Stimulated activated CD8-positive, alpha-beta memory T cell treated with anti-CD3 and anti-CD28 coated beads, Interleukin-7, amount 100 ng/mL, for 1 hour (primary cell): ENCODE measurements at places on chromosomes 6 and 20.

DNA sequence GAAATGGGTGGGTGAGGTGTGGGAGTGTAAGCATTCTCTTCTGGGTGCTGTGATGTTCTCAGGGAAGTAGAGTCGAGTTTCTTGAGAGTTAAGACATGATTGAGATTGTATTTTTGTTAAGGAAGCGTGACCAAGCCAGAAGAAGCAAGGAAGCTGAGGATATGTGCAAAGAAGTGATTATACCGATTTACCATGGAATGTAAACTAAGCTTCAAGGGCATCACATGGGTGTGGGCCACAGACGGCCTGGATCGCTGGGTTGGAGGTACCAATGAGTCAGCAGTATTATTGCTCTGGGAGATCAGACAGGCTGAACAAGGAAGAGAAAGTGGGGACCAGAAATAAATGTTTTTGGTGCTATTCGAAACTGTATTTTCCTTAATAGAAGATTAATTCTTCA is 184.1 kb upstream of the GMDS start:
- no peak for DNase-seq

DNA sequence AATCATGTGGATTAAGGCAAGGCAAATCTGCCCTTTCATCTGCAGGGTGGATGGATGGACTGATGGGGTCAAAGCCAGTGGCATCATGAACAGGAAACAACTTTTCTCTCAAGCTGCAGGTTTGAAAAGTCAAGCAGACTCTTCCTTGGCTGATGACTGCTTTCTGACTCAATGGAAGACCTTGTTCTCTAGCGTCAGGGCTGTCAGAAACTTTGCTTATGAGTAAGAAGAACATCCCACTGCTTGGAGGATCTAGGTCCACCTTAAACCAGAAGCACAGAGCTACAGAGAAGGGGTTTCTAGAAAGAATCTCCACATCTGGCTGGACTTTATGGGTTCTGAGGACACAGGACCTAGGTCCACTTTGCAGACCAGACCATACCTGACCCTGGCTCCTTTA is 36.3 kb upstream of the CST5 start:
- no peak for DNase-seq

DNA sequence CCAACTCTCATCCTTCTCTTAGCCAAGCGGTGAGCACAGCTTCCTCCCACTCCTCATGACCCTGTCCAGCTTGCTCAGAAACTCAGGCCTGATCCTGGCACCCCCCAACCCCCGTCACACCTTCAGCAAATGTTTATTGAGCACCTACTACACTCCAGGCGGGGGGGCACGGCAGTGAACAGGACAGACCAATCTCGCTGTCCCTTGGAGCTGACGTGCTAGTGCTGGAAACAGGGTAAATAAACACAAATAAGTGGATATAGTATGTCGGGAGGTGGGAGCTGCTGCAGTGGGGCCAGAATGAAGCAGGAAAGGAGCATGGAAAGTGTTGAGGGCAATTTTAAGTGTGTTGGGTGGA is 7.4 kb upstream of the SPDEF start:
- no peak for DNase-seq

DNA sequence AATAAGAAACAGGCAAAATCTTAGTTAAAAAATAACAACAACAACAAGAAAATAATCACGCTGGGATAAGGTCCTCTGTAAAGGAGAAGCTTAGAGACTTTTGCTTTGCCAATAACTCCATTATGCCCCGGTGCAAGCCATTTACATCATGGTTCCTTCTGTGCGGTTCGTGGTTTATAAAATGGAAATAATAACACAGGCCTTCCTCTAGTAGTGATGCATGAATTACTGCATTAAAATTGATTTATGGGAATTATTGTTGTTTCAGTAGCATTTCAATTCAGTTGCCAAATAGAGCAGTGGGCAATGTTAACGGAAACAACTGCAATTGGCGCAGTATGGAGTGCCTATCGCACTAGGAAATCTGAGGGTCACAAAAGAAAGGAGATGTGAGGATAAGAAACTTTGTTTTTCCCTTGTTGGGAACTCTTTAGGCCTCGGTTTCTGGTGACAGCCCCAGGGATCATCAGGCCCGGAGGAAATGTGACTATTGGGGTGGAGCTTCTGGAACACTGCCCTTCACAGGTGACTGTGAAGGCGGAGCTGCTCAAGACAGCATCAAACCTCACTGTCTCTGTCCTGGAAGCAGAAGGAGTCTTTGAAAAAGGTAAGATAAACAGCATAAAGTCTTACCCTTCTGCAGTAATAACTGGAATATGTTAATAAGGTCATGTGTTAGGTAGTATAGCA is 1.1 kb downstream of the CD109 start:
- DNase-seq: no peak

DNA sequence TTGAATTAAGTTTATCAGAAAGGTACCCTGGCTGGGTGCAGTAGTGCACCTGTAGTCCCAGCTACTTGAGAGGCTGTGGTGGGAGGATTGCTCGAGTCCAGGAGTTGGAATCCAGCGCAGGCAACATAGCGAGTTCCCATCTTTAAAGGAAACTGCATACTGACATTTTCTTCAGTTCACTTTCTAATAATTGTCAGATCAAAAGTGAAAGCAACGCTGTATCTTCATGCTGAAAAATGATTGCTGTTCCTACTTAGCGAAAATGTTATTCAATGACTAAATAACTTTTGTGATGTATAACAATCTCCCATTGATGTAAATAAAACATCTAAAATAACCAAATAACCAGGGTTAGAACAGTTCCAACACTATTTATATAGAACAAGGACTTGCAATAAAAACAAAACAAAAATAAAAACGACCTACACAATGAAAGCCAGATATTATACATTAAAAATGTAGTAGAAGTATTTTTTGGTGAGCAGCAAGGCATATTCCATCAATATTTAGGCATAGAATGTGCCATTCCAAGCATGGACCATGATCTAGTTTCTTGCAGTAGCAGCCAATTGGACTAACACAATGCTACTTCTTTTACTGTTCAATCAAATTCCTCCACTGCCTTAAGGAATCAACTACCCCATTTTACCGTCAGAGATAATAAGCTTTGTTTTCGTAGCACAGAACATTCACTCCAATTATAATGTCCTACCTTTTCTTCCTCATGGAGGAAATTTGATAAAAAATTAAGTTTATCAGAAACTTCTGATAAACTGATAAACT is 1.5 kb downstream of the LATS1 start:
- no peak for DNase-seq

GRCh38 chr6:4447639-4448330 is 312.4 kb upstream of the ECI2 start:
- no peak for DNase-seq

GRCh38 chr6:35282472-35282871 is 15.1 kb upstream of the DEF6 start:
- no peak for DNase-seq

- DNase-seq: no peak
Observed at GRCh38 chr6:166778776-166779175, 151.7 kb upstream of the RPS6KA2 start.

DNA sequence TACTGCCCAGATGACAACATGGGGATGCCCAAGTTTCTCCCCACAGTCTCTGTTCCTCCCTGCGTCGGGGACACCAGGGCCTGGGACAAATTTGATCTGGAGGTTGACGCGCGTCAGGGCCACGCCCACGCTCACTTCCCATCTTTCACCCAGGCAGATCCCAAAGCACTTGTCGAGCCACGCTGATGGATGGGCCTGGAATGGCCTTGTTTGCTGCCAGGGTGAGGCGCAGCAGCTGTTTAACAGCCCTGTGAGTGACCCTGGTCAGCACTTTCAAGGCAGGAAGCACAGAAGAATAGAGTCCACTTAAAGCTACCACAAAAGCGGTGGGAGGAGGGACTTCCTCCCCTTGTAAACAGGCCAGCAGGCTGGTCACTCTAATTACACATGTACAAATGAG is 324.7 kb upstream of the JARID2 start:
- no peak for DNase-seq

GRCh38 chr20:38063911-38064530 is 30.5 kb downstream of the RPRD1B start:
- DNase-seq: no peak

- DNase-seq: no peak
Observed at GRCh38 chr6:14129575-14129974, 12.0 kb downstream of the CD83 start.

DNA sequence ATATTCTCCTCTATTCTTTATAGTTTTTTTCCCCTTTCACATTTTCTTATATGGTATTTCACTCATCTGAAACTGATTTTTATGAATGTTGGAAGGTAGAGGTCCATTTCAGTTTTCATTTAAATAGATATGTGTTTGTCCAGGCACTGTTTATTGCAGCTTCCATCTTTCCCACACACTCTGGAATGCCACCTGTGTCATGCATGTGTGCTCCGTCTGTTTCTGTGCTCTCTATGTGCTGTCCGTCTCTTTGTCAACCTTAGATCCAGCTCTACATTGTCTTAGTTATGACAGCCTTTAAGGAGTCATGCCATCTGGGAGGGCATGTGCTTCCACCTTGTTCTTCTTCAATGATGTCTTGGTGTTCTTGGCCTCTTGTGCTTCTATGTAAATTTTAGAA is 36.4 kb upstream of the RREB1 start:
- DNase-seq: no peak

DNA sequence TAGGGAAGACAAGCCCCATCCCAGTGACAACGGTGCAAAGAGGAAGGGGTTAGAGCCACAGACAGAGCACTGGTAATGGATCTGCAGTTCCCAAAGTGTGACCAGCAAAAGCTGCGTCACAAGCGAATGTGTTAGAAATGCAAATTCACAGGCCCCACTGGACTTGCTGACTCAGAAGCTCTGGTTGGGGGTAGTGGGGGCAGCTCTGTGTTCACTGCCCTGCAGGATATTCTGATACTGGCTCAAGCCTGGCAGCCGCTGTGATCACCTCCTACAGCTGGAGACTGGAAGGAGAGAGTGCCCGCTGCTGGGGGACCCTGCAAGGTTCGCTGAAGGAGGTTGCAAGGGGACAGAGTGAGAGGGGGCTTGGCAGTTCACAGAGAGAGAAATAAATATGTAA is 179.7 kb upstream of the CDH4 start:
- no peak for DNase-seq

- DNase-seq: no peak
Observed at GRCh38 chr20:24504331-24505285, 35.2 kb downstream of the SYNDIG1 start.

DNA sequence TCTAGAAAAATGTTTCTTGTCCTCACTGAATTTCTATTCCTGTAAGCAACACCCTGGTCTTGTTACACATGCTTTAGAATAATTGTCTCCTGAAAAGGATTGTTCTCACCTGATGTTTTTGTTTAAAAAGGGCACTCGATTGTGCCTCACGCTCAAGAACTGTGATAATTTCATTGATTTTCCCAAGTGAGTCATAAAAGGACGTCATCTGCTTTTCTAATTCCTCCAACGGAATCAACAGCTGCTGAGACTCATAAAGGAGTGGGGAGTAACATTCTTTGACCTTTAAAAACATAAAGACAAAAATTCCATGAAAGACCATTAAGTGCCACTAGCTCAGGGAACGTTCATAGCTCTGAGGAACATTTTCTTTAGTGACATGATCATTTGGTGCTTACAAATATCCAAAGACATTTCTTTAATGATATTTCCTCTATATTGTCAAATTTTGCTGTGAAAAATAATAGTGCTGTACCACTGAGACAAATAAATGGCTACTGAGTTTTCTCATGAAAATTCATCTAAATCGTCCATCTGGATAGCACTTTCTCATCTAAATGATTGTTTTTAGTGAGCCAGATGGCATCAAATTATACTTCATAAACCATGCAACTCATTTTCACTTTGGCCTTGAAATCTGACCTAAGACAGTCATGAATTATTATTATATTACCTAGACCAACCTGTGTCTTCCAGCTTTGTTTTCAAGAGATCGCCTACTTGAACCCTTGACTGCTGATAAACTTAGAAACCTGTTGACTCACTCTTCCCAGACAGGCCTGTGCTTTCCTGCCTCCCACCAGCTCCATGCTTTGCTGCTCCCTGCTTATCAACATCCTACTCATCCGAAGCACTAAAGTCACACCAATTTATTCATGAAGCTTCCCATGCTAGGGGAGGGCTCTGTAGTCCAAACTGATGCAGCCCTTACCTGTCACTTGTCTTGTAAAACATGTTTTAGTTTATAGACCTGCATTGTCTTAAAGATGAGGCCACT is 178.2 kb downstream of the SYNE1 start:
- DNase-seq: no peak
